Neural progenitor cell (in vitro differentiated cells): ENCODE measurements at places on chromosomes 2 and 18. TPM values are rescaled to one million over a fixed set of nuclear protein-coding genes. Genes with fewer than 3 reads are reported as not detected.

GRCh38 chr18:32310774-32311173 is 120.9 kb downstream of the MEP1B start:
- no peak overlapping the region for H3K4me3 ChIP-seq
- DNase-seq, result no peak
- H3K27ac ChIP-seq, result no peak overlapping the region
- H3K36me3 ChIP-seq, result no peaks in the 10 kb centered on the region
- H3K4me1 ChIP-seq, result no peaks in the 10 kb centered on the region

DNA sequence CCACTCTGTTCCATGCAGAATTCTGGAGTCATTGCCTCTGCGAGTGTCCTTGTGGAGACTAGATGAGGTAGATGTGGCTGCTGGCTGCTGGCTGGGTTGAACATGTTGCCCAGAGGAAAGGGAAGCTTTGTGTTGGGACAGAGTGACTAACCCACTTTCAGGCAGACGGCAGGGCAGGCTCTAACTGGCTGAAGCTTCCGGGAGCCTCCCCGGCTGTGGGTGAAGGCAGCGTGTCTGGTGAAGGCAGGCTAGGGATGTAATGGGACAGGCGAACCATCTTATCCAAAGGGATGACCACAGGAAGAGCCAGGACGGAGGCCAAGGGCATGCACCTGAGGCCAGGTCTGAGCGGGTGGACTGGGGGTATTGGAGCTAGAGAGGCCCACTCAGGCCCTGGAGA is 16.0 kb downstream of the ASPRV1 start:
- no peaks in the 10 kb centered on the region for H3K27me3 ChIP-seq
- H3K4me1 ChIP-seq, result peaks cover 24% of the 10 kb centered on the region
- no peak for DNase-seq
- H3K4me3 ChIP-seq, result no peak overlapping the region
- no peak overlapping the region for H3K27ac ChIP-seq
- H3K36me3 ChIP-seq, result no peaks in the 10 kb centered on the region

The SATB2 gene
- 2.2 and 3.7 TPM in 2 replicates for total RNA-seq

The ZNF532 gene
- 121 and 137 TPM in 2 replicates for total RNA-seq

The AQP12A gene
- total RNA-seq, result not detected in 2 replicates

The ZNF396 gene
- total RNA-seq, result 1.4 and 2.2 TPM in 2 replicates

The CCDC141 gene
- total RNA-seq, result 0.46 and 1.8 TPM in 2 replicates
